ENCODE measurements at places on chromosomes 7 and 10.

GRCh38 chr10:30778769-30779168 is 149.2 kb upstream of the LYZL2 start:
- no peak for DNase-seq

DNA sequence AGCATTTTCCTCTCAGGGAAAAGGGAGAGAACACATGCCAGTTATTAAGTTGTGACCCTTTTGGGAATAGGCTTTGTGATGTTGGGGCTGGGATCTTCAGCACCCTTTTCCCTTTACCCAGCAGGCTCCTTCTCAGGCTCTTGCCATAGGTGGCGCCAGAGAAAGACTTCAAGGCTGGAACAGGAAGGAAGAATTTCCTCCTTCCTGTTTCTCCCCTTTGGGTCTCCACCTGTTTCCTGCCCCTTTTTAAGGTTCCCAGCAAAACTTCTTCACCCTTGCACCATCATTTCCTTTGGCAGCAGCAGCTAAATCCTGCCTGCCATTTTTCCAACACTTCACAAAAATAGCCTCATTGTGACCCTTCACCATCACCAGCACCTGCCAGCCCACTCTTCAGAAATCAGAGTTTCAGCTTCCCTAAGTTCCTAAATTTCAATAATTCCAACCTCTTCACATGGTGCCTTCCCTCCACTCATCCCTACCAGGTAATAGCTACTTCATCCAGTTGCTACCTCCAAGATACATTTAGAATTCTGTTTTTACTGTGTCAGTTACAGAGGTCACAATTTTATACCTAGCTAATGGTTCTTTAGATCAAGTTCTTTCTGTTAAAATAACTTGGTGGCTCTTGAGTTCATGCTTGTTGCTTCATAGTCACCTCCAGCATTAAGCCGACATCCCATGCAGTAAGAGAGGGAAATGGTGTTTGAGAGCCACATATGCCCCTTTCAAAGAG is 22.4 kb upstream of the FOXK1 start:
- no peak for DNase-seq

GRCh38 chr10:124912101-124912886 is 29.6 kb upstream of the ZRANB1 start:
- no peak for DNase-seq

DNA sequence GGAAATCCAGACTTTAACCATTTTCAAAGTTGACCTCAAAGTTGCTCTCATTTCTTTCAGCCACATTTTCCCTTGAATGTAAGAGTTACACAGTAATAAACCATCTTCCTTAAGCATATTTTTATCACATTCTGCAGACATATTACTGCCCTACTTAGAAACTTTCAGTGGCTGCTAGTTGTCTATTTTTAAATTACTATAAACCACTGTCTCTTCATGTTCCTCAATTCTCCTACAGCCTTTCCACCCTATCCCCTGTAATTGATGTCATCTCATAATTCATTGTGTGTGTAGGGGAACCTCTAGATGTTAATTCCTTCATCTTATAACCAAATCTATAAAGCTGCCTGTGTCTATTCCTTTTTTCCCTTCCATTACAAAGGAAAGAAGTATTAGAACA is 78.1 kb upstream of the STRIP2 start:
- DNase-seq: no peak

DNA sequence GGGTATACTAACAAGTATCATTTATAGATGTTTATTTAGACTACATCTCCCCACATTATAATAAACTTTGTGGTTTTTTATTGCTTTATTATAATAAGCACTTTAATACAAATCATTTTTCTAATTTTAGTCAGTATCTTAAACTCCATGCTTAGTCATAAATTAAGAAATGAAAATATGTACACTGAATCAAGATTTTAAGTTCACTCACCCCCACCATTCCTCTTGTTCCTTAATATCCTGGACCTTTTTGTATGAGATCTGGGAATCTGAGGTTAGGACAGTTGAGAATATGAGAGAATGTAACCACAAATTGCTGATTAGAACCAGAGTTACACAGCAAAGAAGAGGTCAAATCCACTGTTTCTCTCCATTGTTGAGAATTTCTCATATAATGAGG is 93.6 kb upstream of the WNT16 start:
- DNase-seq: no peak

DNA sequence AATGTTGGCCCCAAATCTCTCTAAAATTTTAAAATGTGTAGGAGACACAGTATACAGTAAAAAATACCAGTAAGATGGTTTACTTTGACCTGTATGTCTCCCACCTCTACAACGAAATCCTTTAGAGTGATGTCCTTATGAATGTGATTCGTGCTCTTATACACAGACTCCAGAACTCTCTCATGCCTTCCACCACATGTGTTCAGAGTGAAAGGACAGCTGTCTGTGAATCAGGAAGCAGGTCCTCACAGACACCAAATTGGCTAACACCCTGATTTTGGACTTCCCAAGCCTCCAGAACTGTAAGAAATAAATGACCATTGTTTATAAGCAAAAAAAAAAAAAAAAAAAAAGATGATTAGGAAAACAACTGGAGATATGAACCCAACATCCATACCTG is 35.2 kb downstream of the RNF133 start:
- no peak for DNase-seq

- no peak for DNase-seq
Measured at GRCh38 chr7:13725591-13725990, 263.9 kb downstream of the ETV1 start.

DNA sequence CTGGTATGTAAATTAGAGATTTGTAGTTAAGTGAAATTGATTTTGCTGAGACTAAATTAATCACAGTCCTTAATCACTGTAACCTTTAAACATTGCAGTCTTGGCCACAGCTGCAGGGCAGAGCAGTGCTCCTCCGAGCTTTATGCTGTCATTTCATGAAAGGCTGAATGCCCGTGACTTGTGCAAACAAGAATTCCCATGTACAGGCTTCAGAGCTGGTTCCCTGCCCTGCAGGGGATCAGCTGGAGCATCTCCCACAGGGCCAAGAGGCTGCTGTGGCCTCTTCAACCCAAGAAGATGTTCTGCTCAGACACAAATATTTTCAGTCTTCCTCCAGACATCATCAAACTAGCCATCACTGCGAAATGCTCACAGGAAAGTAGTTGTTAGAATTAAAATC is 419.1 kb downstream of the AUTS2 start:
- DNase-seq: no peak

DNA sequence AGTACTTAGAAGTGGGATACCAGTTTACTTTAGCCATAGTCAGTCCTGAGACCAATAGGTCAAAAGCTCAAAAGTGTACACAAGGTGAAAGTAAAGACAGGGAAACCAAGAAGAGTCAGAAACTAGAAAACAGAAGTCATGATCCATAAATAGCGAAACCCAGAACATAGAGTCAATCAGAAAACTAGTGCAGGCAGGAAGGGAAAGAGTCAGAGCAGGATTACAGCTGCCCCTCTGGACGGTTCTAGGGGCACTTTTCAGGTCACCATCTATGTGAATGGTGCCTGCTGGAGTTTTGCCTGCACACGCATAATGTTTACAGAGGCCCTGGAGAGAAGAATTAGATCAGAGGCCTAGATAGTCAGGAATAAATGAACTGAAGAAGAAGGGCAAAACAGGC is 22.4 kb upstream of the DMTF1 start:
- peak; percentile 51 for DNase-seq

DNA sequence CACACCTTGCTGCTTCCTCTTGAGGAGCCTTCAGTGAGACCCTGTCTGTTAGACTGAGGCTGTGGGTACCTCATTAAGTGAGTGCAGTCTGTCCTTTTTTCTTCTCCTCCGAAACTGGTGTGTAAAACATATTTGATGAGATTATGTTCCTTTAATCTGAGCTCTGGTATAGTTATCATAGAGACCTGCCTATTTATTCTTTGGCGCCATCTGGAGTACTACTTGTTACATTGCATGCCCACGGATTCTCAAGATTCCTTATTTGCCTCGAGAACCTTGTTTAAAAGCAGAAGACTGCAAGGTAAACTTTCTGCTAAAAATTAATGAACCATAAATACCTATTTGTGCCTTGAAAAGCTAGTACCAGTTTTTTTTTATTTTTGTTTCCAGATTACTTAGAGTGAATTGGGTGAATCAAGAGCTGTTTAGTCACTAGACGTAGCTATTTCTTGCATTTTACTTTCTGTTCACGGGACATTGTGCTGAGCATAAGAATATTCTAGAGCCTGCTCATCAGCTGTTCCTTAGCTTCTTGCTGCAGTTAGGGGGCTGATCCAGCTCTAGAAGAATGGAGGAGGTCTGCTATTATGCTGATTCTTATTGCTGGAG is 16.9 kb upstream of the STMP1 start:
- DNase-seq: no peak

Measured in GM12878 (cell line).